NCI-H2081 (cell line): ENCODE measurements at places on chromosomes 1 and 21.
A peak's percentile ranks its signal among the peaks of the same experiment; 100 is the strongest.

GRCh38 chr1:173503391-173503790 lies 26.3 kb downstream of the PRDX6 start:
- peak; percentile 28 for DNase-seq

DNA sequence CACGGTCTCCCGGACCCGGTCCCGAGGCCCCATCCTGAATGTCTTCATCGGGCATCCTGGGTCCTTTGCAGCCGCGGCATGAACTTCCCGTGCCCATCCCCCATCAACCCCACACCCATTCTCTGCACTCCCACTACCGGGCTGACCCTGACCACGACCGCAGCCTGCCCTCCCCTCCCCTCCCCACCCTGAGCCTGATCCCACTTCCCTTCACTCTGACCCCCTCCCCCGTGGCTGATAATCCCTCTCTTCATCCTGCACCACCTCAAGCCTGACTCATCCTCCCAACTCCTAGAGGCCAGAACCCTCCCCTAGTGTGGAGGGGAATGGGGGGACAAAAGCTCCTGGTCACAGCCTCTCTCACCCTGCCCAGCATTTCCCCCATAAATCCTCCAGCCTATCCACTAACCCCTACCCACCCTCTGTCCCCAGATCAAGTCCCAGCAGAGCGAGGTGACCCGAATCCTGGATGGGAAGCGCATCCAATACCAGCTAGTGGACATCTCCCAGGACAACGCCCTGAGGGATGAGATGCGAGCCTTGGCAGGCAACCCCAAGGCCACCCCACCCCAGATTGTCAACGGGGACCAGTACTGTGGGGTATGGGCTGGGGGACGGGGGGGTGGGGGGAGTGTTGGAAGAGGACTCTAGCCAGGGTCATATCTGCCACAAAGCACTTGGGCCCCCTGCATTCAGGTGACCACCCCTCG lies 602 bp downstream of the SH3BGRL3 start:
- DNase-seq, result no peak

- no peak for DNase-seq
Observed at GRCh38 chr1:25106352-25106751, 126.0 kb downstream of the SYF2 start.

GRCh38 chr1:24769656-24770651 lies 24.7 kb downstream of the CLIC4 start:
- DNase-seq, result no peak

- DNase-seq, result no peak
Observed at GRCh38 chr1:193726722-193727121, 540.3 kb upstream of the B3GALT2 start.

DNA sequence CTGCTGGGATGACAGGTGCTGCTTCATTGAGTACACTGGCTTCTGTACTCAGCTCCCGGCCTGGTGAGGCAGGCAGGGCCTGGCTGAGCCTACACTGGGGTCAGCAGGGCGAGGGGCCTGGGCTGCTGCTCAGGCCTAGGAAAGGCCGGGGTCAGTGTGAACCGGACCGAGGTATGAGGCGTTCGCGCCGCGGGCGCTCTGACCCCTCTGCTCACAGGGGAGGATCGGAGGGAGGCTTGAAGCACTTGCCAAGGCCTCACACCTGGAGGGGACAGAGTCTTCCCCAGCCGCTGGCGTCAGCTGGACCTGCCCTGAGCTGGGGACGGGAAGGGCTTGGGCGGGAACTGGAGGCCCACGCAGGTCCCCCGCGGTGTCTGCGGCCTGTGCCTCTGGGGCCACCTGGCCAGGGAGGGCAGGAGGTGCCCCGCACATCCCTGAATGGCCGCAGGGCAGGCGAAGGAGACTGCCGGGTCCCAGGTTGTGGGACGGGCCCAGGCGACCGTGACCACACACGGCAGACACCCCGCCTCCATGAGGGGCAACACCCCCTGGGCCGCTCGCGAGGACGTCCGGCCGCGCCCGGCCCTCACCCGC lies 466 bp downstream of the PEX10 start:
- DNase-seq, result no peak

- DNase-seq, result no peak
Observed at GRCh38 chr1:184686540-184686939, 68.1 kb downstream of the EDEM3 start.

GRCh38 chr1:10866321-10867093 lies 70.1 kb upstream of the CASZ1 start:
- DNase-seq, result peak; percentile 28
